ENCODE measurements at places on chromosomes 13 and 19.

- no peak for DNase-seq
These were observed 173.5 kb downstream of the LACC1 start for GRCh38 chr13:44053208-44053607.

- DNase-seq = peak; percentile 44
These were observed 836 bp upstream of the BST2 start for GRCh38 chr19:17406046-17406886.

- no peak for DNase-seq
These were observed 30.1 kb downstream of the RDH8 start for GRCh38 chr19:10043286-10043927.

GRCh38 chr19:10088949-10089554 is 2.9 kb downstream of the SHFL start:
- no peak for DNase-seq

DNA sequence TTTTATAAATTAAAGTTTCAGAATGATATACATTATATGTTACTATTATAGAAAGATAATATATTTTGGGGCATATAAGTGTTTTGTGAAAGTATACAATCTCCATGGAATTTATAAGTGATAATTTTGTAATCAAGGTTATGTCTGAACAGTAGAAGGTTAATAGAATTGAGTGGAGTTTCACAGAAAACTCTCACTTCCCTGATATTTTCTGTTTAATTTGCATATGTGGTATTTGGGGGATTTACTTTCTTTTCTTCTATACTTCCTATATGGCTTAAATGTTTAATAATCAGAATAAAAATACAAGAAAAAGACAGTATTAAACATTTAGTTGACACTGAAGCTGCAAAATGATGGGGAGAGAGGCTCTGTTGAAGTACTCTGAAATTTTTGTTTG is 848.5 kb downstream of the DACH1 start:
- DNase-seq = no peak

GRCh38 chr19:49857061-49857837 is 6.3 kb downstream of the PTOV1 start:
- DNase-seq = no peak

DNA sequence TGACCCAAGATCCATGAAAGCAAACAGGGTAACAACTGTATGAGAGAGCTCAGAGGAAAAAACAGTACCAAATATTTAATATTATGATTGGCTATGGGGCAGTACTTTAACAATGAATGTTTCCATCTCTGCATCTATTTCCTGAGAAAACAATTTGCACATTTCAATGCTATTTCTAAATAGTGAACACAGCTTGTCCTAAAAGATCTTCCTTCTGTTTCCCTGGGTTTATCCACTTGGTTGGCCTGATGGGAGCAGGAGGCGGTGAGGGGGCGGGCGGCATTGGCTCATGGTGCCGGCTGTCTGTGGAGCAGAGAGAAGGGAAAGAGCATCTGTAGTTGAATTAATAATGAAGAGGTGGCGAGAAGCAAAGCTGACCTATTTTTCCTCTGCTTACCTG is 291.4 kb downstream of the DCLK1 start:
- no peak for DNase-seq

- no peak for DNase-seq
These were observed 26.5 kb downstream of the LTBP4 start for GRCh38 chr19:40627486-40628279.

Data from activated CD4-positive, alpha-beta T cell treated with anti-CD3 and anti-CD28 coated beads, Interleukin-2, amount 10 ng/mL, durations not matched to agents 7 days and 5 days (primary cell).